ENCODE measurements at places on chromosomes 11 and 22.

DNA sequence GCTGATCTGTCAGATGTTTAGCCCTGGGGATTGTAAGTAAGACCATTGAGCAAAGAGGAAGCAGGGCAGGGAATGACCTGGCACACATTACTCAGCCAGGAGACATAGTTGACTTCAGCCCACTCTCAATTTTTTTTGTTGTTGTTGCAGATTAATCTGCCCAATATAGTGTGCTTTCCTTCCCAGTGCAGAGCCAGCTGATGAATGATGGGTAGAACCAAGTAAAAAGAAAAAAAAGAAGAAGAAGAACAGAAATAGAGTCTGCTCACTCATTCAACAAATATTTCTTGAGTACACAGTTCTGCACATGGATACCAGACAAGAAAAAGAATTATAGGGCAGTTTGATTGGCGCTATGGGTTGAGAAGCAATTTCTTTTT lies 292.7 kb downstream of the ETS1 start:
- DNase-seq: no peak

- DNase-seq: no peak
These were observed 429.6 kb downstream of the BRD1 start for GRCh38 chr22:49398115-49398514.

DNA sequence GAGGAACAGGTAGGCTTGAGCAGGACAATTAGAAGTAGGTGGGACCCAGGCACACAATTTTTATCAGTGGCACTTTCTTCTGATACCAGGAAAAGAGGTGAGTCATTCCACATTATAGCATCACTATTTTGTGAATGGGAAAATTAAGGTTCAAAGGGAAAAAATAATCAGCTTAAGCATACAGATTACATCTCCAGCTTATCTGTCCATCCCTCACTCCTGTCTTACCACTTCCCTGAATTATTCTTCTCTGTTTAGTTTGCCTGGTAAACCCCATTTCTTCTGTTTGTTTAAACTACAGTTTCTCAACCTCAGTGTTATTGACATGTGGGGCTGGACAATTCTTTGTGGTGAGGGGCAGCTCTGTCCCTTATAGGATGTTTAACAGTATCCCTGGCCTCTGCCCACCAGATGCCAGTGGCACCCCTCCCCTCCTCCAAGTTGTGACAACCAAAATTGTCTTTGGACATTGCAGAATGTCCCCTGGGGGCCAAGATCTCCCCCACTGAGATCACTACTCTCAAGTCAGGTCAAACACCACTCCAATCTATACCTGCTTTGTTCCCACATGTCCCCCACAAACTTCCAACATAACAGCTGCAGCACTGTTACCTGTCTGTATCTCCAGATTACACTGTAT lies 8.5 kb upstream of the XBP1 start:
- DNase-seq: no peak

- no peak for DNase-seq
These were observed 42.1 kb downstream of the PRCP start for GRCh38 chr11:82858133-82858532.

GRCh38 chr11:9016916-9017642 lies 13.3 kb upstream of the NRIP3 start:
- DNase-seq: no peak

DNA sequence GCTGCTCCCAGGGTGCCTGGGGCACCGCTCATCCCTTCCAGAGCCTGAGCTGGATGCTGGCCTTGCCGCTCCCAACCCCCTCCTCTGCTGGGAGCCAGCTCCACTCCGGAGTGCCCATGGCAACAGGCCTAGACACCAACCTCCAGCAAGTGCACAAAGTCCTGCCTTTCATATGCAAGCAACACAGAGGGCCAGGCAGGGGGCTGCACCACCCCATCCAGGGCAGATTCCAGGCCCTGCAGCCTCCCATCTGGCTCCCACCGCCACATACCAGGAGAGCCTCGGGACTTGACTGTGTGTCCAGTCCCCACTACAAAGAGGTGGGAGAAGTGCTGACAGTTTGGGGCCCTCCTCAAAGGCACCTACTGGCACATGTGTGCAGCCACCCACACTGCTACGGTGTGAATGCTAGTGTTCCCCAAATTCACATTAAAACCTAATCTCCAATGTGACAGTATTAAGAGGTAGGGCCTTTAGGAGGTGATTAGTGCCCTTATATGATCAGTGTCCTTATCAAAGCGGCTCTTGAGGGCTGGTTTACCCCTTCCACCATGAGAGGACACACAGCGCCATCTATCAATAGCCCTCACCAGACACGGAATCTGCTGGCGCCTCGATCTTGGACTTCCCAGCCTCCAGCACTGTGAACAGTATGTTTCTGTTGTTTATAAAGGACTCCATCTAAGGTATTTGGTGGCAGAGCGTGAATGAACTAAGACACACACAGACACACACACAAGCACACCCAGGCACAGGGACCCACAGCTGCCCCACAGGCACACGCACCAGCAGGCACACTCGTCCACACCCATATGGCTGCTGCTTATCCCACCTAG lies 16.2 kb downstream of the ARVCF start:
- DNase-seq: peak; percentile 68

DNA sequence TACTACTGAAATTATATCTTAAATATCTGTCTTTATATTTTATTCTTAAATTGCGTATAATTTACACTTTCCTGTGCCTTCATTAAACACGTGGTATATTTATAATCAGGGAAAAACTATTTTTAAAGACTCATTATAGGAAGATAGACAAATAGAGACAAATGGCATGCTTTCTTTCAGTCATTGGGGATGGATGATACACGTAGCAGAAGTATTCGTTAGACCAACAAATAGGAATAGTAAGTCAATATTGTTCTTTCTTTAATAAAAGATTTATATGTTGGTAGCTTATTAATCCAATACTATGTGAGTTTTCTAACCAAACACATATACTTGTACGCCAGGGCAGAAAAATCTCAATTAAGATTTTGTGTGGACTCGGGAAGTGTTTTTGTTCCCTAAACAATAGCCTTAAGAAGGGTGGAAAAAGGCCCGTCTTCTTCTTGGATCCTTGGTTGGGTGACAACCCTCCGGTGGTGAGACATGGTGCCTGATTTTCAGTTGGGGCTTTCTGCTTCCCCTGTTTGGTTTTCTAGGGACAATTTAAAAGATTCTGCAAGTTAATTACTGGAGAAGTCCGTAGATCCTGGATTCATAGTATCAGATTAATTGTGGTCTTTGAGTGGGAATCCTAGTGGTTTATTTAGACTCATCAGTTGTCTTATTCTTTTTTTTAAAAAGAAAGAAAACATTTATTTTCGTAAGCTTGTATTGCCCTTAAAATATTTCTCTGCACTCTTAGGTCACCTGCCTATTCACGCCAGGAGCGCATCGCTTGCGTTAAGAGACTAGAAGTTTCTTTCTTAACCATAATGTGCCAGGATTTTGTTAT lies 83.5 kb upstream of the WNT7B start:
- no peak for DNase-seq

GRCh38 chr11:73344191-73344607 lies 32.0 kb upstream of the RELT start:
- no peak for DNase-seq

GRCh38 chr11:93564895-93565294 lies 21.7 kb upstream of the SMCO4 start:
- DNase-seq: no peak

- DNase-seq: no peak
These were observed 66.2 kb downstream of the MPPED1 start for GRCh38 chr22:43477966-43478365.

DNA sequence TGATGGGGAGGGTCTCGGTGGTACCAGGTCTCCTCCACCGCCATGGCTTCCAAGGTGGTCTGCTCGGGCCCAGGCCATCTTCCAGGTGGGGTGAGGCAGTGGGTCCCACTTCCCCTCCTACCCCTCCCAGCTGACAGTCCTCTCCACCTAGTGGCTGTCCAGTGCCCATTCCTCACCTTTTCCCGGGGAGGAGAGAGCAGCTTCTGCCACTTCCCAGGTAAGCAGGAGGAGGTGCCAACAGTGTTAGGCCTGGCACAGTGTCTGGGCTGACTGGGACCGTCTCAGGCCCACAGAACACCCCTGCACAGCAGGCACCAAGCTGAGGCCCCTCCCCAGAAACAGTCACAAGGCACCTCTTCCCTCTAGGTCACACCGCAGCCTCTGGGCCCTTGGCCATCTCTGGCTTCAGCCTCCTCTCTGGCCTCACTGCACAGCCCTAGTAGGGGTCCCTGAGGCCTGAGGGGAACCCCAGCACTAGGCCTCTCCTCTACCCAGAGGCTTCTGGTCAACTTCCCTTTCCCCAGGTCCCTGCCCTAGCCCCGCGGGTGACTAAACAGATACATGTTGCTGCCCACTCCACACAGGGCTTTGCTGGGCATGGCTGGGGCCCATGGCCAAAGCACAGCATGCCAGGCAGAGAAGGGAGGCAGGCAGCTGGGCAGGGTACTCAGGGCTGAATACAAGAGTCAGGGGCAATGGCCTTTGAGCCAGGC lies 2.3 kb upstream of the ANKRD13D start:
- peak; percentile 42 for DNase-seq

GRCh38 chr11:112967082-112967481 lies 5.9 kb downstream of the NCAM1 start:
- no peak for DNase-seq

DNA sequence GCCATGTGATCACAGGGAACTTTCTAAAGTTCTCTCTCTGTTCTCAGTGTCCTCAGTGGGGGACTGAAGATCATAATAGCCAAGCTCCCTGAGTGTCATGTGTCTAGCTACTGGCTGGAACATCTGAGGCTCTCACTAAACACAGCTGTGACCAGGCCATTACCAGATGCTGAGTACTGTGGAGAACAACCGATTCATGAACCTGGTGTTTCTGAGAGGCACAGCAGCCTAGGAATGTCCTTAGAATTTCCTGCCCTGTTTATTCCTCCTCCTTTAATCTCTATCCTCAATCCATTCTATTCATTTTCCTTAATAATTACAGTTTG lies 93.0 kb downstream of the ME3 start:
- DNase-seq: no peak

GRCh38 chr11:69711822-69712801 lies 8.3 kb upstream of the FGF19 start:
- DNase-seq: no peak

GRCh38 chr11:119421351-119421750 lies 1.6 kb downstream of the THY1 start:
- DNase-seq: no peak

DNA sequence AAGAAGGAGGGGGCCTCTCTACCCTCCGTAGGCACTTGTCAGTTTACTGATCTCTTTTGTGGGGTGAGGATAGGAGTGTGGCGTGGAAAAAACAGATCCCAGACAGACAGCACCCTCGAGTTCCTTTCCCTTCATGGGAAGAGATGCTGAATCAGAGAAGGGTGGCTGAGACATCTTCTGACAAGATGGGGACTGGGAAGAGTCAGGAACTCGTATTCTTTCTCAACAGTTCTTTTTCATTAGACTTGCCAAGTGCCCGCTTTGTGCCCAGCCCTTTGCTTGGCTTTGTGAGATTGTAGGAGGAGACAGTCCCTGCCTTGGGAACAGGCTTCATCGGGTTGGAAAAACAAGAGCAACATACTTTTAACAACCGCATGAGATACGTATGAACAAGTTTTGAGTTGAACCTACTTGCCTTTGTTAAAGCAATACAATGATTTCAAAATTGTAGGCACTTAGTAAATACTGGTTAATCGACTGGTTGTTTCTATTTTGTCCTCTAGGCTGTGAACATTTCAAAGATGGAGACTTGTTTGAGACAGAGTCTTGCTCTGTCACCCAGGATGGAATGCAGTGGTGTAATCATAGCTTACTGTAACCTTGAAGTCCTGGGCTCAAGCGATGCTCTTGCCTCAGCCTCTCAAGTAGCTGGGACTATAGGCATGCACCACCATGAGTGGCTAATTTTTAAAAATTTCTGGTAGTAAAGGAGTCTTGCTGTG lies 1.1 kb downstream of the RRM1 start:
- no peak for DNase-seq

DNA sequence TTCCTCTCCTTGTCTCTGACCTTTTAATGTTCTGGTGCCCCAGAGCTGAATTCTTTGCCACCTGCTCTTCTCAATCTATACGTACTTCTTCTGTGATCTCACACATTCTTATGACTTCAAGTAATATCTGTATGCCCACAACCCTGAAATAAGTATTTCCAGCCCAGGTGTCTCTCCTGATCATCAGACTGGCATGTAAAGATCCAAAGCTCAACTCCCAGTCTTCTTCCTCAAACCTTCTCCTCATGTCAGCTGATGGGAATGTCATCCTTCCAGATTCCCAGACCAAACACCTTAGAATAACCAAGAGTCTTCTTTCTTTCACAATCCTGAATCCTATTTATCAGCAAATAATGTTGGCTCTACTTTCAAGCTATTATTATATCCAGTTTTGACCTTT lies 9.3 kb downstream of the MS4A3 start:
- no peak for DNase-seq

GRCh38 chr11:10606536-10607208 lies 38.2 kb upstream of the LYVE1 start:
- no peak for DNase-seq

GRCh38 chr22:22941831-22942510 lies 54.4 kb downstream of the IGLL5 start:
- DNase-seq: no peak

- no peak for DNase-seq
These were observed 13.7 kb downstream of the CSTF3 start for GRCh38 chr11:33147559-33147958.

DNA sequence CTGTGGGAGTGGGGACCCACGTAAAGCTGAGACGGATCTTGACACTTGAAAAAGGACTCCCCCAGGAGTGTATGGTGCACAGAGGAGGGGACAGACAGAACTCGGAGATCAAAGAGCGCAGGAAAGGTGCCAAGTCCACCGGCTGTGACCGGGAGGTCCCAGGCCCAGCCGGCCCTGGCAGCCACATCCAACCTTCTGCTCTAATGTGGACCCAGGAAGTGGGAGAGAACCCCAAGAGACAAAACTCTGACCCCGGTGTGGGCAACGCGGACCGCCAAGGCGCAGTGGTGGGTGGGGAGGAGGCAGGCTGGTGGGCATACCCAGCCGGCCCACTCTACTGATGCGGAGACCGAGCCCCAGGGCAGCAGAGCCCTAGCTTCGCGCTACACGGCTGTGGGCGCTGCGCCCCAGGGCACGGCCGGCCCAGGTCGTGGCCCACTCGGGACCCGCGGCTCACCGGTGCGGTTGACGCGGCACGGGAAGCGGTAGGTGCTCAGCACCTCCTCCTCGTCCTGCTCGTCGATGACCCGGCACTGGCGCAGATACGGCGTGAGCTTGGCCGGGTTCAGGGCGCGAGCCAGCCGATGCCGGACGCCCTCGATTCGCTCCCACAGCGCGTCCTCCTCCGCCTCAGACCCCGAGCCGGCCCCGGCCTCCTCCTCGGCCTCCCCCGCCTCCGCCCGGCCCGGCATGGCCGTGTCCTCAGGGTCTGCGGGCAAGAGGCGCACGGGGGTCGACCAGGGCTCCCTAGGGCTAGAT lies 527 bp downstream of the CARD10 start:
- DNase-seq: no peak

Measured in anterior cingulate cortex (tissue), 58 donors.